ENCODE measurements at places on chromosomes 7 and 10.

- no peak for DNase-seq
These were observed 23.5 kb downstream of the HEPACAM2 start for GRCh38 chr7:93202594-93203250.

- no peak for DNase-seq
These were observed 209.9 kb downstream of the ZNF365 start for GRCh38 chr10:62583876-62584615.

DNA sequence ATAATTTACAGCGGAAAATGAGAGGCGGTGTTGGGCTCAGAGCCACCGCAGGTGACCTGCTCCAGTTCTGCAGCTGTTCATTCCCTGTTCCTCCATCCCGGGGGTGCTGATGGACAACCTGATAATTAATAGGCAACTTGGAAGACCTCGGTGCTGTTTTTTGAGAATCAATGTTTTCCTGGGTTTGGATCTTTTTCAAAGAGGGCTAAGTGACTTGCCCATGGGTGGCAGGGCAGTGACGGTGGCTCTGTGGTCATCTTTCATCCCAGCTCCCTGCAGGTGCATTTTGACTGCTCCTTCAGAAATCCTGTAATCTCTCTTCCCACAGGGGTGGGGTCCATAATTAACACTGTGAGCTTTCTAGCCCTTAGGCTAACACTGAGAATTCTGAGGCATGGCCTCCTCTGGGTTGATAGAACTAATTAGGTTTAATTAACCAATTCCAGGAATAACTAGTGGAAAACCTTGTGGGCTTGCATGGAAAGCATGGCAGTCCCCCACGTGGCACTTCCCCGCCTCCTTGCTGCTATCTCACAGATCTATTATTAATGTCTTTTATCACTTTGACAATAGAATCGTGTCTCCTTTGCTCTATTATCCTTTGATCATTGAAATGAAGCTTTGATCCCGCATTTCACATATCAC, 217.9 kb downstream of the GLRX3 start:
- no peak for DNase-seq

GRCh38 chr10:43930777-43931176, 282.1 kb upstream of the ZNF32 start:
- no peak for DNase-seq

GRCh38 chr7:148838905-148839304, 45.2 kb downstream of the EZH2 start:
- DNase-seq: no peak

DNA sequence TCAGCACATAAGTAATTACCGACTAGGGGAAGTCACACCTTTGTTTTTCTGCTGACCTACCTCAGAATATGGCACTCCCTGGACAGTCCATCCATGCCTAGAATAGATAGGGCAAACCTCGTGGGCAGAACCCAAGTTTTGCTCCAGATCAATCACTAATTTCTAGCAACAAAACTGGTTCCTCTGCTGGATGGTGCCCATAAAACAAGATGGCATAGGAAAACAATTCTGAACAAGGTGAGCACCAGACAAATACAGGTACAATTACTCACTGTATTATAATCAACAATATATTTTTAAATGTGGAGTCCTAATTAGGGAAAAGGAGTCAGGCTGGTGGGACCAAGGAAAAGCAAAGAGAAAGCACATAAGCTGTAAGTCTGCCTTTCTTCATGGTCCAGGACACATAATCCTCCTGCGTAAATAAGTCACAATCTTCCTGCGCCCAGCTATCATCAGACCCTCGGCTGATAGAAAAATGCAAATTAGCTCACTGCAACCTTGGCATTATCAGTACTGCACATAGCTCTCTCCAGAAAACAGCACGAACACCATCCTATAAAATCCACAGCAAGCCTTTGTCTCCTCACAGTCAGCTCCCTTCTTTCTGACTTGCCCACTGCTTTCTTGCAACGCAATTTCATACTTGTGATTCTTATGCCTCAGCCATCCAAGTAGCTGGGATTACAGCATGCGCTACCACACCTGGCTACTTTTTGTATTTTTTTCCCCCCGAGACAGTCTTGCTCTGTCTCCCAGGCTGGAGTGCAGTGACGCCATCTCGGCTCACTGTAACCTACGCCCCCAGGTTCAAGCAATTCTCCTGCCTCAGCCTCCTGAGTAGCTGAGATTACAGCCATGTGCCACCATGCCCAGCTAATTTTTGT, 15.1 kb downstream of the URGCP start:
- no peak for DNase-seq

- no peak for DNase-seq
These were observed 10.6 kb downstream of the VIM start for GRCh38 chr10:17238445-17239291.

DNA sequence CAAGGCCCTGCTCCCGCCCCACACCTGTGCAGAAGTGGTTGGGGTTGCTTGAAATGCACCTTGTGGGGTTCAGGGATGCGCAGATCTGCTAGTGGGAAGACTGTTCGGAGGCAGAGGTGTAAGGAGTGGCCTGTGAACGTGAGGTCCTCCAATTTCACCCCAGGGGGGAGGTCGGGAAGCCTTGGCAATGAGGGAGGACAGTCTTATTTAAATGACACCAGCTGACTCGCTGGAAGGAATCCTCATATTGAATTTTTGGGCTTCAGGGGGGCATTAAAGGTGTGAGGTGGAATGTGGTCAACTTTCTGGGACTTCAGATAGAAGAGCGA, 218.8 kb upstream of the CELF2 start:
- DNase-seq: no peak

GRCh38 chr10:71342573-71343391, 23.7 kb downstream of the SLC29A3 start:
- DNase-seq: no peak

DNA sequence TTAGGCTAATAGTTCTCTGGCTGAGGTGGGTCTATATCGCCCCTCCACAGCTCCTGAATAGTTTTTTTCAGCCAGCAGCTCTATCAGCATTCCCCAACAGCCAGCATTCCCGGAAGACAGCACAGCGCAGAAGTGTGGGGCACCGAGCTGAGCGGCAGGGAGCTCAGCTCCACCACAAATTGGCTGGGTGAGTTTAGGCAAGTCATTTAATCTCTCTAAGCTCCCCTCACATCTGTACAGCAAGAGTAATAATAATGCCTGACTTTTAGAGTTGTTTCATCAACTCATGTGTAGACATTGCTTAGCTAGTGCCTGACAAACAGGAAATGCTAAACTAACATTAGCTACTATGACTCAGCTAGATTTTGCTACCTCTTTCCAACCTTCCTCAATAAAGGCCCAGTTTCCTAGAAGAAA, 247.9 kb upstream of the PTN start:
- no peak for DNase-seq

DNA sequence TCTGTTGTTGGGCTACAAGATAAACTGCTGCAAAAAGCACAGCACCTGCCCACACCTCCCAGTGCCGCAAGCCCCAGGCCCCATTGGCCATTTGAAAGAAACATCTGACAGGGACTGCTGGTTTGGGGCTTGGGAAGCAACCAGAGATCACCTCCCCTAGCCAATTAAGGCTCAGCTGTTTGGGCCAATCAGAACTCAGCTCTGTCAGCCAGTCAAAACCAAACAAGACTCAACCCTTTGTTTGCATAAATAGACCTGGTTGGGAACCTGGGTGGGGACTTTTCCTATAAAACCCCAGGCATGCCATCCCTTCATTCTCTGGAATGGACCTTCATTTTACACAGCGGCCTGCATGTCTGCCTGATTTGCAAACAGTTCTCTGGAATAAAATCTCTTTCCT, 17.2 kb upstream of the NME8 start:
- DNase-seq: no peak

DNA sequence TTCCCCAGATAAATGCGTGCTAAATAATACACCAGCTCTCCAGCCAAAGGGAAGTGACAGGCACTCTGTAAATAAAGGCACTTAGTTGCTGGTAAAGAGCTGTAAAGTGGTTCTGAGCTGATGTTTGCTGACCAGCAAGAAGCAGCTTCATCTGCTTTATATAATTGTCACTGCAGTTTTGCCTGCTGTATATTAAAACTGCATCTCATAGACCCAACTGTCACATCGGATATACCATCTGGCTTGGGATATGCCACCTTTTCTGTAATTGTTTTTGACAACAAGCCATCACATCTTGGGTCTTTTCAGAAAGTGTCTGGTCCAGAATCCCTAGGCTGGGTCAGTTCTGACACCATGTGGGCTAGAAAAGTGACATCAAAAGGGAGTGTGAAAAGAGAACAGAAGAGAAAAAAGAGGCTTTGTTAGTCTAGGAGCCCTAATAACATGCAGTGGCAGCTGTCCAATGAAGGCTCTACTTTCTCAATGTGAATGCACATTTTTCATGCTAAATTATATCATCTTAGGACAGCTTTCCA, 697.6 kb downstream of the KCNMA1 start:
- peak; percentile 34 for DNase-seq

GRCh38 chr10:100745882-100746783, 751 bp downstream of the PAX2 start:
- DNase-seq: no peak

GRCh38 chr7:142329062-142329790, 71.4 kb upstream of the PRSS58 start:
- DNase-seq: no peak

- DNase-seq: peak; percentile 90
These were observed 6.8 kb upstream of the ASB15 start for GRCh38 chr7:123594813-123595241.

DNA sequence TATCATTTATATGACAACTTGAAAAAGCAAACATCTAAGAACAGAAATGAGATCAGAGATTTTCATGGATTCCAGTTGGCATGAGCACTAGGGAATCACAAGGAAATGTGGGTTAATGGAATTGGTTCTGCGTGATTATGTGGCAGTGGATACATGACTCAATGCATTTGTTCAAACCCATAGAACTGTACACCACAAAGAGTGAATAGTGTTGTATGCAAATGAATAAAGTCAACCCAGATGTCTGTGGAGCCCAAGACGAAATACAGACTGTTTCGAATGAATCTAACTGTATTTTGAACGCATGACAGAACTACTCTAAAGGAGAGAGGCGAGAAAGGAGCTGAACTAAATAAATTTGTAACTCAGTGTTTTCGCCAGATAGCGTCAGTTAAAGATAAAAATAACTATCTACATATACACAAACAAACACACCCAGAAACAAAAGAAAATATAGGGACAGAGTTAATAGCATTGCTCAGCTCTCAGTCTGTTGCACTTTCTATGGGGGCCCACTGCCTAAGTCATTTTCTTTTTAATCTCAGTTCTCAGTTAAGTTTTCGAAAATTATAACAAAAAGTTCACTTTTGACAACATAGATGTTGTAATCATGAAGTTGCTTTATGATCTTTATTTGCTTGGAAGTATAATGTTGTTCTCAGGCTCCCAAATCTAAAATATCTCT, 636.7 kb upstream of the SEMA3D start:
- DNase-seq: no peak

- DNase-seq: peak; percentile 24
These were observed 109.6 kb downstream of the WNT2 start for GRCh38 chr7:117212969-117213877.
